8988T (cell line): ENCODE measurements at places on chromosomes 5 and 9.

GRCh38 chr5:67319935-67320725, 123.5 kb upstream of the CD180 start:
- no peak for DNase-seq

- no peak for DNase-seq
Observed at GRCh38 chr9:122131401-122132001, 28.1 kb downstream of the NDUFA8 start.

- no peak for DNase-seq
Observed at GRCh38 chr9:114235033-114235661, 79.8 kb downstream of the COL27A1 start.

- DNase-seq: no peak
Observed at GRCh38 chr9:131525643-131526565, 5.2 kb downstream of the UCK1 start.

DNA sequence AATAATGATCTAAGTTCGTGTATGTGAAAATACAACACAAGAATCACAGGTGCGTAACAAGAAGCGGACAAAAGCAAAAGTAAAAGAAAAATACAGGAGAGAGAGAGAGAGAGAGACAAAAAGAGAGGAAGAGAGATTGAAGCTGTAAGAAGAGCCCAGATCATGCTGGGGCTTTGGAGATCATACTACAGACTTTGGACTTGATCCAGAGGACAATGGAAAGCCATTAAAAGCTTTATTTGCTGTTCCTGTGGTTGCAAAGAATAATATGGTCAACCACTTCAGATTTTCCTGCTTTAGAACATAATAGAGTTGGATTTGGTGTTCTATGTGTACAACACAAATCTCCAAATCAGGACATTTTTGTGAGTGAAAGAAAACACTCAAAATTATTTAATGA, 561.4 kb downstream of the CAAP1 start:
- no peak for DNase-seq

GRCh38 chr9:842635-843426, 1.3 kb downstream of the DMRT1 start:
- DNase-seq: no peak

- no peak for DNase-seq
Observed at GRCh38 chr5:31481531-31482165, 50.2 kb downstream of the DROSHA start.

DNA sequence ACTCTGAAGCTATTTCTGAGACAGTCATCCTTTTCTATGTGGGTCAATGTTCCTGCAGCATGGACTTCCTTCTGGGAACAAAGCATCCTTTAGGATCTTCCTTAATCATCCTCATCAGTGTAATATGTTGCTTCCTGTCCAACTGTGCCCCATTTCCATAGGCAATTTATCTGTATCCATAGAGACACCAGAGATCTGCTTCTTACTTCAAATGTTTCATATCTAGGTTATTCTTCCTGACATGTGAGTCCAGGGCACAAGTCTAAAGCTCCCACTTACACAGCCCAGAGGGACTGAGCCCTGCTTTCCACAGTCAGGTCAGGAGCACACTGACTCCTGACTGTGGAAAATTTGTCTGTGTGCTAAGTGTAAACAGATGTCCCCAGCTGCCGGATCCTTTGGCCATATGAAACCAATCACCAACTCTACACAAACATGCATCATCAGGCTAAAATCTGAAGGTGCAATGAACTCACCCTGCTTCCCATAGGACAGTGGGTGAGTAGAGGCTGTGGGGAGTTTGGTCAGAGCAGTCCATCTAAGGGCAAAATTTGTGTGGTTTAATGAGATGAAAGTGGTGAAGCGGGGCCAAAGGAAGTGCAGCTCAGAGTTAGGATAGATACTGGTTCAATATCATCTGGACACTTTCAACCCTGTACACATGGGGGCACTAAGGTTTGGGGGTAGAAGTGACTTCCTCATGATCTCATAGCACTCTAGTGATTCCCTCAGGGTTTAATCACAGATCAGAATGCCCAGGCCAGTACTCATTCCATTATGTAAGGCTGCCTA, 85.2 kb upstream of the TNC start:
- no peak for DNase-seq

- DNase-seq: no peak
Observed at GRCh38 chr5:127410959-127411358, 106.5 kb upstream of the PRRC1 start.

DNA sequence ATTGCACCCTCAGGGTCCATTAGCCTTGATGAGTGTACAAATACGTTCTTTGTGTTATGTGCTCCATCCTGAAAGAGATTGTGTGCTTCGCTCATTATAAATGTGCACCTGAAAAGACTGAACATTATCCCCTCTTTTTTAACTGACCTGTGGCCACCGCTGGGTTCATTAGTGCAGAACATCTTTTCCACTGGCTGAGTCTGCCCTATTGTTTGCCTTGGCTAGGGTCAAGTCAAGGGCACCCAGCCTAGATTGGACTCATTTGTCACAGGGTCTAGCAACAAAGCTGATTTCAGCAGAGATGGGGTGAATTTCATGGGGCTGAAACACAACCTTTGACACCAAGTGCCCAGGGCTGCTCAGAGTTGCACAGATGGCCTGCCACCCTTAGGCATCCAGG, 764.1 kb upstream of the ARRDC3 start:
- DNase-seq: no peak

DNA sequence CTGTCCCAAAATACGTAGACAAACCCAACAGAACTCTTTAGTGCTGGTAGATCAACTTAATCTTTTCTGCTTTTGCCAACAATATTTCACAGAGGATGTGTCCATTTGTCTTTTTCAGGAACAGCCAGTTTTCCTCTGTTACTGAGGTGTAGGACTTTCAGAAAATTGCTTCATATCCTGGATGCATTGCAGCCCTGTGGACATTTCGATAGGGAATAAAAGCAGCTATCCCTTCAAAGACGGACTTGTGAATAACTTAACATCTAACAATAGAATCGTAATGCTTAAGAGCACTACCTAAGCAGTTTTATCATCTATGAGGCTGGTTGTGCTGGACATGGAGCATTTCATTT, 59.7 kb downstream of the PCSK1 start:
- no peak for DNase-seq

GRCh38 chr5:174295702-174296436, 250.4 kb downstream of the NSG2 start:
- DNase-seq: no peak

DNA sequence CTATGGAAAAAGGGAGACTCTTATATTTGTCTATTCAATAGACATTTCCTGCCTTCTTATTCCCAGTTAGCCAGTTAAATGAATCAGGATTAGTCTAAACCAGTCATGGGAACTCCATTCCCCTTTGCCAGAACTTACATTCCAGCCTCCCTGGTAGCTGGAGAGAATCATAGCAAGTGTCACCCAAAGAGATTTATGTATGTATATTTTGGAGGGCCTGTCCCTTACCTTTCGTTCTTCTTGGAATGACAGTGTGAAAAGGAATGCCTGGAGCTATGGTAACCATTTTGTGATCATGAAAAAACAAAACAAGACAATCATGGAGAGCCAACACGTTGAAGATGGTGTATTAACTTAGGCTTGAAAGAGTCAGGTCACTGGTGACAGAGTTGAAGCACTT, 627.7 kb downstream of the CCDC171 start:
- no peak for DNase-seq

- no peak for DNase-seq
Observed at GRCh38 chr5:96922499-96923244, 13.2 kb upstream of the LNPEP start.

GRCh38 chr9:35776018-35776417, 15.4 kb upstream of the NPR2 start:
- DNase-seq: no peak

DNA sequence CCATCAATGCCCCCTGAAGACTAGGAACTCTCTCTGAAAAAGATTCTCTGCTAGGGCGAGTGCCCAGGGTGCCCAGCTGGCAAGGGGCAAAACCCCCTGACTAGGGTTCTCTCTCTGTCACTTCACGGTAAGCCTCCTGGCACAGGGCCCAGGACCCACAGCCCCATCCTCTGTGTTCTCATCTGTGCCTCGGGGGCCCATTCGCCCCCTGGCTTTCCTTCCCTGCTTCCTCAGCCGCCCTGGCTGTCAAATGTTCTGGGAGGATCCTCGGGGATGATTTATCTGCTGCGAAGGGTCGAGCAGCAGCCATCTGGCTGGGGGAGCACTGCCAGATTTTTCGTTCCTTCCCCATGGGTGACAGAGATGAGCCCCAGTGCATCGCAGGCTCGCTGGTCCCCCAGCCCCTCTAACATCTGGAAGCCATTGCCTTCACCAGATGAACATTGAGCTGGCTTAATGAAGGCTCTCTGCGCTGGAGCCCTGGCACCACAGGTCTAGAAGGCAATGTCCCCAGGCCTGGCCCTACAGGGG, 24.2 kb downstream of the HMCN2 start:
- DNase-seq: no peak

GRCh38 chr9:107983181-107983603, 493.6 kb upstream of the KLF4 start:
- no peak for DNase-seq

DNA sequence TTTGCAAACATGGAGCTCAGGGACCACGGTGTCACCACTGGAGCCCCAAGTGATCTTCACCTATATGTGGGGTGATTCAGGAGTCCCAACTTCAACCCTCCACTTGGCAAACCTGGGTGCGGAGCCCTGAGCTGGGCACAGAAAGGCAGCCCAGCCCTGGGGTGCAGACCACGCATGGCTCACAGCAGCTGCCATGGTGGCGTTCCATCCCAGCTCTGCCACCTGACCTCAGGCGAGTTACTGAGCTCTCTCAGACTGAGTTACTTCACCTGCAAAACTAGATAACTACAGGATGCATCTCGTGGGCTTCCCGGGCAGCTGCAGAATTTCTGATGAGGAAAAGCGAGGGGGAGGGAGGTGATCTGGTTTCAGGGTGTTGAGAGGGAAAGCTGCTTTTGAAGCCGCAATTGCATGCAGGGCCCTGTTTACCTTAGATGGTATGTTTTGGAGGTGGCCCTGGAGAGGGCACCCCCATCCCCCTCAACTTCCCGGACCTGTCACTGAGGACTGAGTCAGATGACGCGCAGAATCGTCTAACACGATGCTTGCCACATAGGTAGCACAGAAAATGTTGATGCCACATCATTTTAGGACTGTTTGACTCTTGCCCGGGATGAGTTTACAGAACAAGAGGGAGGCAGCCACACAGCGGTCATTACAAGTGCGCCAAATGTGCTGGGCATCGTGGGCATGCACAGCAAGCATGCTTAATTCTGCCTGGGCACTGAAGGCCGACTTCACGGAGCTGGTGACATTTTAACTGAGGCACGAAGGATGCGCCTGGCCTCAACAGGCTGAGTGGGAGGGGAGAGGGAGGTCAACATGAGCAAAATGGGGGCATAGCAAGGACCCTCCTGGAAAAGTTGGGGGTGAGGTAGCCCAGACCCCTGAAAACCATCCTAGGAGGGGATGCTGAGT, 154.6 kb downstream of the COL23A1 start:
- DNase-seq: no peak

DNA sequence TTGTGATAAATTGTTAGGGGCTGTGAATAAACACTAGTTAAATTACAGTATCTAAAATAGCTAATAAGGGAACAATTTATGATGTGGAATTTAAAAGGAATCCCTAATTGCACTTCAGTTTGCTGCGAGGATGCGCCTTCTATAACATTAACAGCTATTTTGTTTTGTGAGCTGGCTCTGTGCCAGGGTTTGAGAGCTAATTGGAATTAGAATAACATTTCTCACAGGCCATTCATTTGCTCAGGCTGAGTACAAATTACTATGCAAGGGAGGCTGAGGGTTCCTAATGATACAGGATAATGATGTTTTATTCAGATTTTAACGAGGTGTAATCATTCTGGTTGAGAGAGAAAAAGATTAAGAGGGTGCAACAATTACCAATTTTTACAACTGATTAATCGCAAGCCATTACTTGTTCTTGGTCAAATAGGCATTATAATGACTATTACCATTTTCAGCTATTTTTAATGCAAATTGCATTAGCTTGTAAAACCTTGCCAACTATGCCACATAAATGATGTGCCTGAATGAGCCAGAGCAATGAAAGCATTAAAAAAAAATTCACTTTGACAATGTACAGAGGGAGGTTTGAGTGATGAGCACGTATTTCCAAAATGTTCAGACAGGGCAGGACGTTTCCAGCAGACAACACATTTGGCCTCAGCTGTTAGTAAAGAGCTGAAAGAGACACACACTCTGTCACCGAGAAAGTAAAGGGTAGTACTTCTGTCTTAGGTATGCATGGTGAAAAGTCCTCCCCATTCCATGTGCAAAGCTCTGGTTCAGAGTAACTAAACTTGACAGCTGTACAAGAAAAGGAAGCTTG, 576.5 kb downstream of the TLE1 start:
- DNase-seq: no peak

DNA sequence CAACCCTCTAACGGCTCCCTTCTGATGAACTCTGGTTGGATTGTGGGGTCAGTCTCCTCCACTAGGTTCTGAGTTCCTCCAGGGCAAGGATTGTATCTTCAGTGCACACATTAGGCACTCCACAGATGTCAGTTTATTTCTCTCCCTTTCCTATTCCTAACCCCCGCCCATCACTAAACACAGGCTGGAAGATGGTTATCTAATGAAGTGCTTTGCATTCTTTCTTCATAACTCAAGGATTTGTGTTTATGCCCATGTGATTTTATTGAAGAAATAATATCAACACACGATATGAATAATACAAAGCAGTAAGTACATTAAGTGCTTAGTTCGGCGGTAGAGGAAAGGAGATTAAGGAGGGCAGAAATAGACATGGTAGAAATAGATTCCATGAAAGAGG, 4.4 kb upstream of the CREBRF start:
- DNase-seq: no peak

DNA sequence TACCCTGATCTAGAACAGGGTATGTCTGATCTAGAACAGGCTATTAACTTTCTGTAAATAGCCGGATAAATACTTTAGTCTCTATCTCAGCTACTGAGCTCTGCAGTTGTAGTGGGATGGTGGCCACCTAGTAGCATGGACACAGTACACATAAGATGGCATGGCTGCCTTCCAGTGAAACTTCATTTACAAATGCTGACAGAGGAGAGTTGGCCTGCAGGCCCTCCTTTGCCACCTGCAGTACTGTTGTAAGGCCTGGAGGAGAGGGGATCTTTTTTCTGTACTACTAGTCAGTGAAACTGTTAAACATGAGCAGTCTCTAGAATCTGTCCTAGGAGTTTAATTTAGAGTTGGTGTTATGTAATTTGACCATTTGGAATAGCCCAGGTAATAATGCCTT, 86.0 kb downstream of the TRIO start:
- no peak for DNase-seq
